ENCODE measurements at places on chromosomes 2 and 18.

- no peak for DNase-seq
These were observed 114.1 kb downstream of the ZNF516 start for GRCh38 chr18:76380791-76381405.

GRCh38 chr2:95077530-95077825 lies 44.1 kb downstream of the MRPS5 start:
- no peak for DNase-seq

- no peak for DNase-seq
These were observed 26.5 kb downstream of the SLC16A14 start for GRCh38 chr2:230042195-230042594.

DNA sequence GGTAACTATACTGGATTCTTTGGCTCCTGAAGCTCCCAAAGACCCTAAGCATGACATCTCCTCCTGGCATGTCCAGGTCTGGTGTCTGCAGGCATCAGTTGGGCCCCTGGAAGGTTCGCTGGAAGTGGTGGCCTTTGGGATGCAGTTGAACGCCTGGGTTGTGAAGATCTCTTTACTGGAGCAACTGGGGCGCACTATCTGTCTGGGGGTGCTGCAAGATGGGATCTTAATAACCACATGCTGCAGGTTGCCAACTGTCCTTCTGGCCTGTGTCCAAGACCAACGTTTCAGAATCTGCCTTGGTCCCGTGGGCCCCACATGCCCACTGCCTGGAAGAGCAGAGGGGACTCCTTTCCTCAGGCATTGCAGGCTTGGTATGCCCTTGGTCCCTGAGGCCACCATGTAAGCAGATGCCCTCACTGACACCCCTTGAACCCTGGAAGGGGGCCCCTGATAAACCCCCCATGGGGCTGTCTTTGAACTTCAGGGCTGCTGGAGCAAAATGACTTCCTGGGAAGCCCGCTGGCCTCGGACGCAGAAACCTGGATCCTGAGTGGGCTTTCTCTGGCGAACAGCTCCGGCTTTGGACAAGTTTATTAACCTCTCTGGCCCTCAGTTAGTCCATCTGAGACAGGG lies 101.9 kb downstream of the TWIST2 start:
- DNase-seq = no peak

GRCh38 chr18:24071029-24071428 lies 56.5 kb downstream of the TTC39C start:
- DNase-seq = no peak

- no peak for DNase-seq
These were observed 84.6 kb downstream of the THADA start for GRCh38 chr2:43511199-43511598.

DNA sequence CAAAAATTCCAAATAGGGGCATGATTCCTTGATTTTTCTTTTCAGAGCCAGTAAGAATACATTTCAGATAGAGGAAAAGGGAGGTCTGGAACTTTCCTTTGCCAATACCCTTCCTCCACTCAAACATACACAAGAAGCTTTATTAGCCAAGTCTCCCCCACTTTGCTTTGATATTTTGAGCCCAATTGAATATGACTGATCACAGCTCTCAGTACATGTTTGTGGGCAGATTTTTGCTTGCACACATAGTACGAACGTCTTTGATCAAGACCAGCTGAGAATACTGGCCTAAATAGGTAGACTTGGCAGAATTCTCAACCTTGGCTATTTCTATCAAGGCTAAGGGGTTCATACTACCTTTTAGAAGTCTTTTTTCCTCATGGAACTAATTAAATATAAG lies 148.8 kb upstream of the PGAP1 start:
- DNase-seq = no peak

DNA sequence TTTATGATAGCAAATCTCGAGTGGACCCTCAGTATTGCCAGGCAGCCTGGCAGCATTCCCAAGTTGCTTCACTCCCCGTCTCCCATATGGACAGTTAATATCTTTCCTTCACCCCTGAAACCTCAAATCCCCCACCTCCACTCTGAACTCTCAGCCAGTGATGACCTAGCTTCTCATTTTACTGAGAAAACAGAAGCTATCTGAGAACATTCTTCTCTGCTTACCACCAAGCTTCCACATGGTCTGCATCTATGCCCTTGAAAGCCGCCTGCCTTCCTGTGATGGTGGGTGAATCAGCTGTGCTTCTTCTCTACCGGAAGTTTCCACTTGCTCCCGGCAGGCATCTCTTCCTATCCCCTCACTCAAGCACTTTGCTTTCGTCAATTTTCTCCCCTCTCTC lies 529.2 kb downstream of the EPHA4 start:
- DNase-seq = no peak

GRCh38 chr18:50696929-50697328 lies 122.9 kb downstream of the MRO start:
- no peak for DNase-seq

- DNase-seq = no peak
These were observed 48.9 kb downstream of the COPS8 start for GRCh38 chr2:237134321-237135230.

DNA sequence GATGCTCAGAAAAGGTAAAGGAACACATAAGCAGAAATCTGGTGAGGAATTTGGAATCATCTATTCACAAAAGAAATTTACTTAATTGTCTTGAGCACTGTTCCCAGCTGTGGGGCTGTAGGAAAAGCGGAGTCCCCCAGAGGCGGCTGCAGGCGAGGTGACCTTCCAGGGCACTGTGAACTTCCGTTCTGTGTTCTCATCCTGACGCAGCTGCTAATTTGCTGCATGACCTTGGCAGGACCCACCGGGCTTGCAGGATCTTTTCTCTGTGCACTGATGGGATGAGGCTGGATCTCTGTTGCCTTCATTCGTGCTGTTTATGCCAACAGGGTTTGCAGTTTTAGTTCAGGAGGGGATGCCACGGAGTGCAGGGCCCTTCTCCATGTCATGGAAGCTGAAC lies 301.9 kb upstream of the MYT1L start:
- DNase-seq = no peak

GRCh38 chr2:71043531-71044407 lies 24.7 kb upstream of the NAGK start:
- no peak for DNase-seq

GRCh38 chr2:241265506-241265905 lies 50.0 kb downstream of the HDLBP start:
- no peak for DNase-seq

DNA sequence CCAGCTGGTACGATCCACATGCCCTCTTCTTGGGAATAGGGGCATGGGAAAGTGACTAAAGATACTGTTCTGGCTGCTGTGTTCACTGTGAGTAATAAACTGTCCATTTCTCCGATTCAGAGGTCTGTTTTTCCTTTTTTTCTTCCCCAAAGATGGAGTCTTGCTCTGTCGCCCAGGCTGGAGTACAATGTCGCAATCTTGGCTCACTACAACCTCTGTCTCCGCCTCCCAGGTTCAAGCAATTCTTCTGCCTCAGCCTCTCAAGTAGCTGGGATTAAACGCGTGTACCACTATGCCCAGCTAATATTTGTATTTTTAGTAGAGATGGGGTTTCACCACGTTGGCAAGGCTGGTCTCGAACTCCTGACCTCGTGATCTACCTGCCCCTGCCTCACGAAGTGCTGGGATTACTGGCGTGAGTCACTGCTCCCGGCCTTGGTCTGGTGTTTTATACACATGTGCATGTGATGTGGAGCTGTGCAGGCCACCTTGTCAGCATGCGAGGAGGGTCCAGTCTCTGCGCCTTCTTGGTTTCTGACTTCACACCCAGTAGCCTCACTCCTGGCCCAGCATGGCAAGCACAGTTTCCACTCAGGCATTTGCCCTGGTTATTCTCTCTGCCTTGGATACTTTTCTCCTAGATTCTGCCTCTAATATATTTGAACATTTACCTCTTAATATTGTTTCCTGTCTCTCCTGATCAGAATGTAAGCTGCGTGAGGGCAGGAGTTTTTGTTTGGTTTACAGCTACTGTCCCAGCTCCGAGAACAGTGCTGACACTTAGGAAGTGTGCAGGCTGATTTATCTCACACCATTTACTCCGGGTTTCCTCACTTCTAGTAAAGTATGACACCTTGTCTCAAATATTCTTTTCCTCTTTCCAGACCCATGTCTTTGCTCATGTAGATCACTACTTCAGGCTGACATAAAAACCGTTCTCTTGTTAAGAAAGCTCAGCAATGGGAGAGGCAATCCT lies 19.7 kb downstream of the PTPN18 start:
- DNase-seq = no peak

DNA sequence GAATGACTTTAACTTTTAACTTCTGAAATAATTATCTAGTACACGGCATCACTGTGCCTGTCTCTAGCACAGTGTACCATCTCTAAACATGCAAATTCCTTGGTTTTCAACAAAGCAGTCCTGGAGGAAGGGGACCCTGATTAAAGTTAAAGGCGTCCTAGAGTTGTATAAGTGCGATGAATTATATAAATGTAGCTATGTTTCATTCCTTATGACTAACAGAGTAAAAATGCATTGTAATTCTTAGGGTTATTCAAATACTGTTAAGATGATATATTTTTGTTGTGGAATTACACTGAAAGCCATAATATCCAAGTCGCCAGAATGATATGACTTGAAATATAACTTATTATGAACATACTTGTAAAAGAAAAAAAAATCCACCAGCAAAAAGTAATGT lies 544.9 kb upstream of the LINC00305 start:
- no peak for DNase-seq

- DNase-seq = no peak
These were observed 4.3 kb upstream of the GATA6 start for GRCh38 chr18:22165049-22165602.

DNA sequence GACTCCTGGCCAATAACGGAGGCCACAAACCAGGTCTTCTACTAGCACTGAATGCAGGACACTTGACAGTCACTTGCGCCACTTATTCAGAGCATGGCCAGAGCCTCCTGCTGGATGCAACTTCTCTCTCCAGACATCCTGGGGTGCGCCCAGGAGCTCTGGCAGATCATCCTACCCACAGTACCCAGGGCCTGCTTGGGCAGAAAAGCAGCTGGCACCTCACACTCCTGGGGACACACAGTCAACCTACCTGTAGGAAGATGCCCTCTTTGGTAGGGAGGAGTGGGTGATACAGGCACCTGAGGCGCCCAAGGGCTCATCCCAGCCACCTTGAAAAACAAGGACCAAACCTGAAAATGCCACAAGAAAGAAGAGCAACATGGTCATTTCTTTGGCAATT lies 13.3 kb downstream of the GALNT14 start:
- no peak for DNase-seq

GRCh38 chr2:10722252-10722825 lies 909 bp downstream of the ATP6V1C2 start:
- no peak for DNase-seq

DNA sequence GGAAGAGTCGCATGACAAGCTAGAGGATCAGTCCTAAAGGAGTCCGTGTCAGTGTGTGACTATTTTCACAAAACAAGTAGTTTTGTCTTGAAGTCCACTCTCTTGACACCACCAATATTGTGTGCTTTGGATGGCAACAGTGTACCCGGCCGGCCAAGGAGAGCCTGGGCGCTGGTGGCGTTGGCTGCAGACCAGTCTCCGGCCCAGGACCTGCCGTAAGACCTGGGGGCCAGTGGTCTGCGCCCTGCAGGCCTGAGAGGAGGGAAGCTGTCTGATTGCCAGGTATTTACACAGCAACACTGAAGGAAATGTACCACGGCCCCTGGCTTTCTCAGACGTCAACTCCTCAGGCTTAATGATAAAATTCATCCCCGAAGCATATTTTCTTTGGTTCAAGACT lies 472.4 kb upstream of the SALL3 start:
- DNase-seq = no peak

GRCh38 chr2:112629823-112630222 lies 15.9 kb upstream of the SLC20A1 start:
- DNase-seq = no peak

DNA sequence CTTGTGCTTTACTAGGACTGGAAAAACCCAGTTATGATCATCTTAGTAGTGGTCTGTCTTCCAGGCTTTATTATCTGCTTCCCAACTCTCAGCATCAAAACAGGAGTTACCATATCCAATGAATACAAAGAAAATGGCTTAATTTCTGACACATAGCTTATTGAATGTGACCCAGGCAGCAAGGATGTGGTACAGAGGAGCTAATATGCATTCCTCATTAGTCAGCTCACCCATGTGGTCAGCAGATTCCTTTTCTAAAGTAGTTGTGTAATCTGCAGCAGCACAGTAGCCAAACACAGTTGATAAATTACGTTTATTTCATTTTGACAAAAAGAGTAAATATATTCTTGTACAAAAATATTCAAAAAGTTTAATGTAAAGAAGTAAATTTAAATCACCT lies 43.6 kb downstream of the TSPYL6 start:
- DNase-seq = no peak

GRCh38 chr2:238336151-238336550 lies 15.8 kb downstream of the TRAF3IP1 start:
- DNase-seq = no peak

Measured in activated CD8-positive, alpha-beta memory T cell treated with anti-CD3 and anti-CD28 coated beads, Interleukin-2, amount 50 U/mL, for 4 hours (primary cell).